ENCODE measurements at places on chromosomes 16 and 17.

DNA sequence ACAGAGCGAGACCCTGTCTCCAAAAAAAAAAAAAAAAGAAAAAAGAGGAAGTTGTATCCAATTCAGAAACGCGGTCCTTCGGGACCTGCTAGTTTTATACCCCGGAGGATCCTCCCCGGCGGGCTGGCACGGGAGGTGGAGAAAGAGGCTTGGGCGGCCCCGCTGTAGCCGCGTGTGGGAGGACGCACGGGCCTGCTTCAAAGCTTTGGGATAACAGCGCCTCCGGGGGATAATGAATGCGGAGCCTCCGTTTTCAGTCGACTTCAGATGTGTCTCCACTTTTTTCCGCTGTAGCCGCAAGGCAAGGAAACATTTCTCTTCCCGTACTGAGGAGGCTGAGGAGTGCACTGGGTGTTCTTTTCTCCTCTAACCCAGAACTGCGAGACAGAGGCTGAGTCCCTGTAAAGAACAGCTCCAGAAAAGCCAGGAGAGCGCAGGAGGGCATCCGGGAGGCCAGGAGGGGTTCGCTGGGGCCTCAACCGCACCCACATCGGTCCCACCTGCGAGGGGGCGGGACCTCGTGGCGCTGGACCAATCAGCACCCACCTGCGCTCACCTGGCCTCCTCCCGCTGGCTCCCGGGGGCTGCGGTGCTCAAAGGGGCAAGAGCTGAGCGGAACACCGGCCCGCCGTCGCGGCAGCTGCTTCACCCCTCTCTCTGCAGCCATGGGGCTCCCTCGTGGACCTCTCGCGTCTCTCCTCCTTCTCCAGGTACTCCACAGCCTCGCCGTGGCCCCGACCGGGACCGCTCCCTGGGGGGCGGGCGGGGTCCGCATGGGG, at the start of gene CDH3:
Gene CDH3 (plus strand): TSS at position 596 of the 779 bp plus-strand sequence. CDS start 70 bp downstream, at position 666.
- DNase-seq = no peak

DNA sequence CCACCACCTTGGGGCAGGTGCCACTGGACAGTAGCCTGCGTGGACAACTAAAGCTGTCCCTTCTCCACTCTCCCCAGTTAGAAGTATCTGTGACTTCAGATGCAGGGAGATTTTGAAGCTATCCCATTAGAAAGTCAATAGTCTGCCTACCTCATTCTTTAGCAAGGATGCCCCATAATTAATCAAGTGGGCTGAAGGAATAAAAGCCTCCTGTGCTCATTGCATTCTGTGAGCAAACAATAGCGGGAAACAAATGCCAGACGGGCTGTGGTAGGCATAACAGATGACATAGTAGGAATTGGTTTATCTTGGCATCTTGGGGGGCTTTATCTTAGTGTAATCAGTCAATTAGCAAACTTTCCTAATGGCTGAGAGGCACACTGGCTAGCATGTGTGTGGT, 96.7 kb upstream of the HSBP1 start:
- no peak for DNase-seq

DNA sequence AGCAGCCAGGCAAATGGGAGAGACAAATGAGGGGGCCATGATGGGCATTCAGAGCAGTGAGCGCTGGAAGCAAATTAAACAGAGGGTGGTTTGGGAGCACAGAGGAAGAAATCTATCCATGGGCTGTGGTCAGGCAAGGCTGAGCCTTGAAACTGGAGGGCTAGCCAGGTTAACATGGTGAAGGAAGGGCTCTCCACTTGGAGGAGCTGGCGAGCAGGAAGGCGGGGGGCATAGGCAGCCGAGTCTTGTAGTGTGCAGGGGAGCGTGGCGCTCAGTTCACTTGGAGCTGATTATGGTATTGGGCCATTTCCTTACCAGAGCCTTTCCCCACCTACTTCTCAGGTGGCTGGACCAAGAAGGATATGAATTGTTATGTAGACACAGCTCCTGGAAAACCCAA, 189.7 kb downstream of the SNX29 start:
- DNase-seq = no peak

GRCh38 chr16:73071131-73071940, 23.4 kb upstream of the ZFHX3 start:
- DNase-seq = no peak

GRCh38 chr17:47844814-47845715, 4.0 kb upstream of the SCRN2 start:
- DNase-seq = no peak

GRCh38 chr17:48992444-48992843, 4.7 kb upstream of the IGF2BP1 start:
- no peak for DNase-seq

DNA sequence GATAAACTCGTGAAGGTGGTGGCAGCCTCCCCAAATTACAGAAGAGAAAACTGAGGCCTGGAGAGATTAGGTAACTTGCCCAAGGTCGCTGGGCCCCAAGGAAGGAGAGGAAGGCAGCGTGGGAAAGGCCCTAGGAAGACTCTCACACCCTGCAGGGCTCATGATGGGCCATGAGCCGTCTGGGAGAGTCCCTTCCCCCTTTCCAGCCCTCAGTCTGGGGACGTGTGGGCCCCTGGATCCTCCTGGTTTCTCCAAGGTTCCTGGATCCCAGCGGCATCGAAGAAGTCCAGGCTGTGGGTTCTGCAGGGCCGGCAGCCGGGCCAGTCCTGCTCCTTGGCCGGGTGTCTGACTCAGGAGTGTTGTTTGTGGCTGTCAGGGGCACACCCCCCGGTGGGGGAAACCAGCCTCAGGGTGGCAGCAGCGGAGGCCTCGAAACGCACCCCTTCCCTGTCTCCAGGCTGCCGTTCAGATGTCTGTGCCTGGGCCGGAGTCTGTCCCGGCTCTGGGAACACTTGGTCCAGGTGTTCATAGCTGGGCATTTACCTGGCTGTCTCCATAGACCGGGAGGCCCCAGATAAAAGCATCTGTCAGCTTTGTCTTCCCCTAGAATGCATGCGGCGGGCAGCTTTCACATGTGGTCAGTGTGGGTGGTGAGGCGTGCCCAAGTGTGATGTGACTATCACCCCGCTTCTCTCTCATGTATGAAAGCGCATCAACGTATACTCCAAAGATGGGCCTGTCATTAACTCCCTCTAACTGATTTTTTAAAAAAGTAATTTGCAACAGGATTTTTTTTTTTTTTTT, 3.7 kb upstream of the RAP1GAP2 start:
- no peak for DNase-seq

DNA sequence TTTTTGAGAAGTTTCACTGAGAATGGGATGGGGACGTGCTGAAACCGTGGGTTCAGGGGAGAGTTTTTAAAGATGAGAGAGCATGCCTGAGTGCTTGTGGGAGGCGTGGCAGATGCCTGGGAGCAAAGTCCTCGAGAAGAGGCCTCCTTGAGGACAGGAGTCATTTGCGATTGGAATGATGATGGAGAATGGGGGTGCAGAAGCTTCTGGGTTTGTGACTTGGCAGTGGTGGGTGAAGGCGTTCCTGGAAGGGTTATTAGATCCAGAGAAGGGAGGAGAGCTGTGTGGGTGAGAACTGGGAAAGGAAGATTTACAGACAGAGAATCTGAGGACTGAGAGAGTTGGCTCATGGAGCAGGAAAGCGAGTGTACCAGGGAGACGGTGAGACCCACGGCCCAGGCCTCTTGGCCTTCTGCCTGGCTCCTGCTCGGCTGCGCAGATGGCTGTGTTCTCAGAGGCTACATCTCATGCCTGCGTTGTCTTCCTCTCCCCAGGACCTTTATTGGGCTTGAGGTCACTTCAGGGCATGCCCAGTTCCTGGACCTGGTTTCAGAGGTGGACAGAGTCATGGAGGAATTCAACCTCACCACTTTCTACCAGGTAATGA, 8.6 kb upstream of the MMP15 start:
- DNase-seq = no peak

GRCh38 chr17:40341808-40342503, 22.6 kb downstream of the GJD3 start:
- no peak for DNase-seq

- DNase-seq = no peak
These were observed 35.7 kb downstream of the NOS2 start for GRCh38 chr17:27764589-27764988.

- no peak for DNase-seq
These were observed 315.4 kb downstream of the MAP2K6 start for GRCh38 chr17:69729944-69730343.

DNA sequence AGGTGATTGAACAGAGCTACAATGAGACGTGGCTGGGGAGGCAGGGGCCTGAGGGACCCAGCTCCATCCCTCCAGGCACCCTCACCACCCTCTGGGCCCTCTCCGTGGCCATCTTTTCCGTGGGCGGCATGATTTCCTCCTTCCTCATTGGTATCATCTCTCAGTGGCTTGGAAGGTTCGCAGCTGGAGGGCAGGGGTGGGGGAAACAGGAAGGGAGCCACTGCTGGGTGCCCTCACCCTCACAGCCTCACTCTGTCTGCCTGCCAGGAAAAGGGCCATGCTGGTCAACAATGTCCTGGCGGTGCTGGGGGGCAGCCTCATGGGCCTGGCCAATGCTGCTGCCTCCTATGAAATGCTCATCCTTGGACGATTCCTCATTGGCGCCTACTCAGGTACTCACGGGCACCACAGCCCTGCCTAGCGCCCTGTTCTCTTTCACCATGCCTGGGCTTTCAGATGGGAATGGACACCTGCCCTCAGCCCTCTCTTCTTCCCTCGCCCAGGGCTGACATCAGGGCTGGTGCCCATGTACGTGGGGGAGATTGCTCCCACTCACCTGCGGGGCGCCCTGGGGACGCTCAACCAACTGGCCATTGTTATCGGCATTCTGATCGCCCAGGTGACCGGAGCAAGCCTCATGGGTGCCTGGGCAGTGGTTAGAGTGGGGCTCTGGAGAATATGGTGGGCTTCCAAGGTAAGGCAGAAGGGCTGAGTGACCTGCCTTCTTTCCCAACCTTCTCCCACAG, 2.1 kb downstream of the SLC2A4 start:
- no peak for DNase-seq

DNA sequence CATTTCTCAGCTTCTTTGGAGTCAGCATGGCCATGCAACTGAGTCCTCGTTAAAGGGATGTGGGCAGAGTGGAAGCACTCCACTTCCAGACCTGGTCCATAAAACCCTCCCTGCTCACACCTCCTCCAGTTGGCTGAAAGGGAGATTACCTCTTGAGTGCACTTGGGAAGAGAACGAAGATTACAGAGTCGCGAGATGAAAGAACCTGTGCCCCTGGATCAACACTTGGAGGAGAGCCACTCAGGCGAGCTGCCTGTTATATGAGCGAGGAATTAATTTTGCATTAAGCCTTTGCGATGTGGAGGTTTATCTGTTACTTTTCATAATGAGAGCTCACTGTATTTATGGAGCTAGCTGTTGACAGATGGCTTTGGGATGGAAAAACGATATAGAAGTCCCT, 147.9 kb downstream of the MAF start:
- no peak for DNase-seq

Data from HS-27A (cell line).